Stimulated activated CD4-positive, alpha-beta T cell treated with anti-CD3 and anti-CD28 coated beads, Interleukin-4, amount 100 ng/mL, for 4 hours (primary cell): ENCODE measurements at places on chromosomes 4 and X.

- DNase-seq: no peak
These were observed 63.6 kb downstream of the STARD8 start for GRCh38 chrX:68710870-68711576.

DNA sequence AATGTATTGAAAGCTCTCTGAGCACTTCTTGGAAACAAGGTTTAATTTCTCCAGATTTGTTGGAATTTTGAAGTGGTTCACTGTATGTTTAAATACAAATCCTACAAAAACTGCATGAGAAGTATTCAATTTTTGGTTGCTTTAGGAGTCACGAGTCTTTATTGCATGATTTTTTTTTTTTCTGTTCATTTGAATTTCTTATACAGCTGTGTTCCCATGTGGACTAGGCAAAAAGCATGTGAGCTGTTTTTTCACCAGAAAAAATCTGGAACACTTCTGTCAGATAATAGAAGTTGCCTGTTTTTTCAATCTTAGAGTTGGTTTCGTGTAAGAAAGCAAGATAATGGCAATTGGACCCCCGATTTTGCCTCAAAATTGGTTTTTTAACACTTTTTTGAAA is 66.4 kb downstream of the SLC9A6 start:
- DNase-seq: no peak

- DNase-seq: no peak
These were observed 35.4 kb downstream of the TMEM131L start for GRCh38 chr4:153501578-153501977.

GRCh38 chr4:141646969-141647368 is 10.6 kb downstream of the IL15 start:
- no peak for DNase-seq

- DNase-seq: no peak
These were observed 2.4 kb upstream of the SLC9A6 start for GRCh38 chrX:135982860-135983259.

DNA sequence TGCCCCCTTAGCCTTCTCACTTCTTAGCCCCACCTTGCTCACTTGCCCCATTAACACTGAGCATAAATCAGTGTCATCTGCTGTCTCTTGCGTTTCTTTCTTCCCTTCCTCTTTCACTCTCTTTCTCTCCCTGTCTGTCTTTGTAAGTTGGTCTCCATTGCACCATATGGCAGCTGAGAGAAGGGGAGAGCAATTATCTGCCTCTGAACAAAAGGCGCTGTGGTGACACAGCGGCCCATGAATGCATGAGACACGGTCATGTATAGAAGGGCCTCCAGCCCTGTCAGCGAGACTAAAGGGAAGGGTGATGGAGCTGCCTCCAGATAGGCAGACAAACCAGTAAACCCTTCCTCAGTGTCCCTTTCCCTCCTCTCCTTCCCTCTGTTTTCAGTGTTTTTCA is 88.8 kb upstream of the PCDH18 start:
- no peak for DNase-seq

DNA sequence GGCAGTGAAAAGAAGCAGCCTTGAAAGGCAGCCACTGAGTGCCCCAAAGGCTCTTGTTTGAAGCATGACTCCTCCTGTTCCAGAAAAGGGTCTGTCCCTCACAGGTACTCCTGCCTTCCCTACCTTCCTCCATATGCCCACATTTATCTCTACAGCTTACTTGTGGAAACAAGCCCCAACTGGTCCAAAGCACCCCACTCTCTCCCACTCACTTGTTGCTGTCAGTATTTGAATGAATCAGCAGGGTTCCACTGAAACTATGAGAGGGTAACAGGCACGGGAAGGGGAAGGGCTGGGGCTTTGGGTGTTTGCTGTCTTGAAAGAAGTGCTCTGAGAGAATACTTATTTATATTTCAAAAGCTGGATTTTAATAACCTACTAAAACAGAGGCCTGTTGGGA is 34.9 kb downstream of the GPR143 start:
- no peak for DNase-seq

DNA sequence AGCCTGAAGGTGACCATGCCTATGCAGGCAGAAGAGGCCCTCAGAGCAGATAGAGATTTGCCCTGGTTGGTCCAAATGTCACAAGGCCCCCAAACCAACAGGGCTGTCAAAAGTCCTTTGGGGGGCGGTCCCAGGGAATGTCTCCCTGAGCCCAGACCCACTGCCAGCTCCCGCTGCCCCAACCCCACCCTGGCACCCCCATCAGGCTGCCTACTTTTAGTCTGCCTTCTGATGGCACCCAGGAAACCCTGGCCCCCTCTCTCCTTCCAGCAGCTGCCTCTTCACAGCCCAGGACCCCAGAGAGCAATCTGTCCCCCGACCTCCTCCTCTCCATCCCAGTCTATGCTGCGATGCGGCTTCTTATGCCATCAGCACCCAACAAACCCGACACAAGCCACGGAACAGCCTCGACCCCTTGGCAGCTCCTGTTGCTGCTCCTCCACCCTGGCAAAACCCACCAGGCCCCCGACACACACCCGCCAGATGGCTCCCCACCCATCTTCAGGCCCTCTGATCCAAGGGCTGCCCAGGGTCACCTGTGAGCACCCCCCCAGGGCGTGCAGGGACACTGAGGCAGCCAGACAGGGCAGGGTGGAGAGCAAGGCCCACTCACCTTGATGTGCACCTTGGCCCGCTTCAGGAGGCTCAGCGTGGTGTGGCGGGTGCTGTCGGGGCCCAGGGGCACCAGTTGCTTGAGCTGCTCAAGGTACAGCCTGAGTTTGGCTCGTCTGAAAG is 9.9 kb downstream of the MXD4 start:
- DNase-seq: no peak

DNA sequence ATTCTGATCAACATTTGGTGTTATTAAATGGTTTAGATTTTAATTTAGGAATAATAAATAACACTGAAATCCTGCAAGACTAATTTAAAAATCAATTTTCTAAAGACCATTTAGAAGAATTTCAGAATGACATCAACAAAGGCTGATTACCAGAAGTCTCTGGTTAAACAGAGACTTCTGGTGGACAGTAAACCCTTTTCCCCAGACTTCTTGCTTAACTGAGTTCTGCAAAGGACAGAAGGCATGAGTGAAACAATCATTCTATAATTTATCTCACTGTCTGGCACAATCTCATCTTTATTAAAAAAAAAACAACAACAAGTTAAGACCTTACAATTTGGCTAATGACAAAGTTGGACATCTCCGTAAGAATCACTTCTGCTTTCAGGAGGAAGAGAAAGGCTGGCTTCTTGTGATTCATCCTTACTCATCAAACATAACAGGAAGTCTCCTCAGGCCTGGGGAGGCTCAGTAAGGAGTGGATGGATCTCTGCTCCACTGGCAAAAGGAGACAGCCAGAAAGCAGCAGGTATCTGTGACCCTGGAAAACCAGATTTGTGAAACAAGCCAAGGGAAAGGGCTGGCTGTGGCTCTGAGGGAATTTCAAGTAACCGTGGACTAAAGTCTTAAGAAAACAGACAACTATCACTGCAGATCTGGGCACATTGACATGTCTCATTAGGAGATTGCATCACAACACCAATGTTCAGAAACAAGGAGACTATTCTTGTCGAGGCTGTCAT is 908 bp upstream of the TLR6 start:
- no peak for DNase-seq

DNA sequence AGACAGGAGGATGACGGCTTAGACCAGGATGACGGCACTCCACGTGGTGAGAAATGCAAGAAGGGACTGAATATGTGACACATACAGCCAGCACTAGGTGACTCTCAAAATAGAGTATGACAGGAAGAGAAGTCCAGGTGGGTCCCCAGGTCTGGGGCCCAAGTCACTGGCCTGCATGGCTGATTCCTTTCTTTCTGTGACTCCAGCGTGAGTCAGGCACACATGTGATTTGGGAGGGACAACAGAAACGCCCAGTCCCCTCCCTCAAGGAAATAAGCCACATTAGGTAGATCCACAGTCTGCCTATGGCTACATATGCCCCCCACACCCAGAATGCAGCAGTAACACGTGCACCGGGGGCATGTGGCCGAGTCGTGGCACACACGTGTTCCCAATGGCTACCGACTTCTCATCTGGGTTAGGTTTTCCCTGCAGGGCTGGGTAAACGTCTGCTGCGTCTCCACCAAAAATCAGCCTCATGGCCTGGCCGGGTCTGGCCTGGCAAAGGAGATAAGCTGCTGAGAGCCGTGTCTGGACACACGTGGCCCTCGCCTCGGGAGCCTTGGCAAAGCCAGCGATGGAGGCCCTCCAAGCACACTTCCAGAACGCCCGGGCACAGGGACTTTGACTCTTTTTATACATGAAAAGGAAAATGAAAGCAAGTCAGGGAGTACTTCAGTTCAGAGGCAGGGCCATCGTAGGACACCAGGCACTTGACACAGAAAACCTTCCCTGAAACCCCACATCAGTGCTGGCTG is 19.3 kb downstream of the SEL1L3 start:
- DNase-seq: no peak

- DNase-seq: no peak
These were observed 15.6 kb downstream of the IL3RA start for GRCh38 chrX:1351981-1352714.

DNA sequence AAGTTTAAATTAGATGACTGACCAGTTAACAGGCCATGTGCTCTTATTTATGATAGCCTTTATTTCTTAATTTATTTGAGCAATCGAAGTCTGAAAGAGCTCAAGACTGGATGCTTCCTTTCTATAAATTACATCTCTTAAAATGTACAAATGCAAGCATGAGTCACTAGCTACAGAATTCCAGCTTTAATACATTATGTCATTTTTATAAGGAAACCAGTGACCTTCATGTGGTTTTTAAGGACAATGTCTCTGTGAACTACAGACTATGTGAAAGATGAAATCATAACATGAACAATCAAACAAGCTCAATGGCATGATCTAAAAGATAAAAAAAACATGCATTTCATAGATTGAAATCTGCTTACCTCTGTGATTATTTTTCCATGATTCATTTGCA is 15.4 kb downstream of the HTR2C start:
- no peak for DNase-seq

GRCh38 chr4:90906239-90906638 is 779.0 kb downstream of the CCSER1 start:
- no peak for DNase-seq

DNA sequence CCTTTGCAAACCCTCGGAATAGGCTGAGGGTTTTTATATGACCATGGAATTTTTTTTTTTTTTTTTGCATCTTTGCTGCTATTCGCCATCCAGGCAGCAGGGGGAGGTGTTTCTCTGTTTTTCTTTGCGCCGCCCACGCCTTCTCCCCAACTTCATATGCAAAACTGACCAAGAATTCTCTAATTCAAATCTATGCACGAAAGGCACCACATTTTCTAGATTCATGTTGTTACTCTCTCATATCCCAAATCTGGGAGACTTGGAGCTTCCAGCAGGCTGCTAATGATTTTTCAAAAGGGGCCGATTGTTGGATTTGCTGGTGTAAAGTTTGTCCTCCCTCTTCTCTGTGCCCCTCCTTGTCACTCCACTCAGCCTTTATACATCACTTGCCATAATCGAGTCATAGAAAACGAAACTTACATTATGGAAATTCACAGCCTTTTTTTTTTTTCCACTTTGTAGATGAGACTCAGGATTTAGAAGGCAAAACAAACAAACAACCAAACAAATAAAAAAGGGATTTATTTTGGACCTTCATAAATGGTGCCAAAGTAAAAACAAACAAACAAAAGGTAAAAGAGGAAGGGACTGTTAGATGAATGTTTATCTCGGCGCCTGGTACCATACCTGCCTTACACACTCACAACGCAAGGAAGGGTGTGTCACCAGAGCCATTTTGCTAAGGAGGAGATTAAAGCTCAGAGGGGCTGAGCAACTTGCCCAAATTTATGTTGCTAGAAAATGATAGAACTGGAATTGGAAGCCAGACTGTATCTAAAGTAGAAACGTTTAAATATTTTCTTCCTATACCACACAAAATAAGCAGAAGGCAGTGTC is 29.3 kb upstream of the BOD1L1 start:
- peak; percentile 74 for DNase-seq

GRCh38 chrX:42541554-42541953 is 236.4 kb downstream of the PPP1R2C start:
- no peak for DNase-seq

- DNase-seq: peak; percentile 14
These were observed 16.2 kb upstream of the ZCCHC12 start for GRCh38 chrX:118807151-118808017.

DNA sequence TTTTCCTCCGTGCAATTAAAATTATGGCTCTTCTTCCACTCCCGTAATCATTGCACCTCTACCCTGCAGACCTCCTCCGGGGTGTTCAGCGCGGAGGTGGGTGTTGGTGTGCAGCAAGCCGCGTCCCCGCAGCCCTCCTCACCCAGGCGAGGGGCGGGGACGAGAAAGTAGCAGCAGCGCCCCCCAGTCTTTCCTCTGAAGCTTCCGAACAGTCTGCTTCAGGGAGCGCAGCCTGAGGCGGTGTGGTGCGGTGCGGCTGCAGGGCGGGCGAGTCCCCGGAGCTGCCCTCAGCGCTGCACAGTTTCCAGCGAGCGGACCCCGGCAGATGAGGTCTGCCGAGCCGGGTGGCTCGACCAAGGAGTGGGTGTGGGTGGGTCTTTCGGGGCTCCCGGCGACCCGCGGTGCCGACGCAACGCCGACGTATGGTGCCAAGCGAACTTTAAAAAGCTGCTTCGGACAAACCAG is at the start of gene FRAS1:
Gene FRAS1 (plus strand): TSS at position 189 of the 465 bp plus-strand sequence. CDS start 687 bp downstream, outside the sequence.
- DNase-seq: peak; percentile 3

- no peak for DNase-seq
These were observed 105.8 kb downstream of the FAM53A start for GRCh38 chr4:1578251-1578773.

DNA sequence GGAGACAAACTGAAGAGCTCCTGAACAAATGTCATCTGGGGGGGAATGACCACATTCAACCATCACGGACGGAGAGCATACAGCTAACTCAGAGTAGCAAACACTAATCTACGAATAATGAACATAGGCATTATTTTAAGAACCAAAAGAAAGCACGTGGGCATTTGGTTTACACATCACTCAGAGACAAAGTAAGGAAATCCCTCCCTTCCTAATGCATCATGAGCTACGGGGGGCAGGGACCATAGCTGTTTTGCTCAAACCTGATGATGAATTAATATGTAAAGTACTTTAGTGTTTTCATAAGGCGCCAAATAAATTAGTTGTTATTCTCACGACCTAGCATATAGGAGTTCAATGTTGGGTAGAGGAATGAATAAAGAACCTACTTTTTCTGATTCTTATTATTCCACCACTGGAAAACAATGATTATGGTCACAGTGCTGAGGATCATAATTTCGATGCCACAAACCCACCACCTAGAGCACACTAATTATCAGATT is 11.7 kb upstream of the TMEM156 start:
- DNase-seq: no peak

DNA sequence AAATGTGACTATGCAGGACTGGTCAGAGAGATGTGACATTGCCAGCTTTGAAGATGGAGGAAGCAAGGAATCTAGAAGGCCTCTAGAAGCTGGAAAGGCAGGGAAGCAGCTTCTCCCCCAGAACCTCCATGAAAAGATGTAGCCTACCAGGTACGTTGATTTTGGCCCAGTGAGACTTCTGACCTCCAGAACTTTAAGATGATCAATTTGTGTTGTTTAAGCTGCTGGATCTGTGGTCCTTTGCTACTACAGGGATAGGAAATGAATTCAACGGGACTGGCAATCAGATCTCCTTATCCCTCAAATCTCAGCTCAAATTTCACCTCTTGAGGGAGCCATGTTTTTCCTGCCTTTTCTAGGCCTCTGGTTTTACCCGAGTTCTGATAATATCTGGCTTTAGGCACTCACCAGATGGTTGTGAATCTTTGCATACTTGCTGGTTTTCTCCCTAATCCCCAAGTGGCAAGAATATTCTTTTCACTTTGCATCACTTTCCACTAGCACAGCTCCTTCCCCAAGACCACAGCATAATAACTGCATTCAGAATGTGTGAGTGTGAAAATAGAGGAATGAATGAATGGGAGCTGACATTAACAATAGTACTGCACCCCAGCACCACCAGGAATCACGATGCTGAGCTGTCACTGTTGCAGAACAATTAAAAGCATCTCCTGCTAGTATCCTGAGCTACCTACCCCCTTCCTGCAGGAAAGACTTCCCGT is 25.5 kb upstream of the TMSB4X start:
- DNase-seq: no peak
